Dermis microvascular lymphatic vessel endothelial cell (primary cell): ENCODE measurements at places on chromosomes 7 and 10. TPM values are rescaled to one million over a fixed set of nuclear protein-coding genes. Genes with fewer than 3 reads are reported as not detected.

The RAPGEF5 gene
- 138 and 171 TPM in 2 replicates for total RNA-seq

The PIP gene
- not detected in 2 replicates for total RNA-seq

The MOGAT3 gene
- total RNA-seq: not detected in 2 replicates

DNA sequence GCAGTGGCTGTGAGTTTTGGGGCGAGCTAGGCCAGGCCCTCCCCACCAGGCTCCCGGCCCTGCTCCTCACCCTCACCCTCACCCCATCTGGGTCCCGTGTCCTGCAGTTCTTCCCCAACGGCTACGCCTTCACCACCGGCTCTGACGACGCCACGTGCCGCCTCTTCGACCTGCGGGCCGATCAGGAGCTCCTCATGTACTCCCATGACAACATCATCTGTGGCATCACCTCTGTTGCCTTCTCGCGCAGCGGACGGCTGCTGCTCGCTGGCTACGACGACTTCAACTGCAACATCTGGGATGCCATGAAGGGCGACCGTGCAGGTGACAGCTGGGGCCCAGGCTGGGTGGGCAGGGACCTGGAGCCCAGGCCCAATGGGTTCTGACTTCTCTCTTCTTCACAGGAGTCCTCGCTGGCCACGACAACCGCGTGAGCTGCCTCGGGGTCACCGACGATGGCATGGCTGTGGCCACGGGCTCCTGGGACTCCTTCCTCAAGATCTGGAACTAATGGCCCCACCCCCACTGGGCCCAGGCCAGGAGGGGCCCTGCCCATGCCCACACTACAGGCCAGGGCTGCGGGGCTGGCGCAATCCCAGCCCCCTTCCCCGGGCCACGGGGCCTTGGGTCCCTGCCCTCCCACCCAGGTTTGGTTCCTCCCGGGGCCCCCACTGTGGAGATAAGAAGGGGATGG, 4.9 kb downstream of the GNB2 start:
- DNase-seq: no peak

- DNase-seq: no peak
Measured at GRCh38 chr7:157699357-157700013, 362.7 kb downstream of the DNAJB6 start.

DNA sequence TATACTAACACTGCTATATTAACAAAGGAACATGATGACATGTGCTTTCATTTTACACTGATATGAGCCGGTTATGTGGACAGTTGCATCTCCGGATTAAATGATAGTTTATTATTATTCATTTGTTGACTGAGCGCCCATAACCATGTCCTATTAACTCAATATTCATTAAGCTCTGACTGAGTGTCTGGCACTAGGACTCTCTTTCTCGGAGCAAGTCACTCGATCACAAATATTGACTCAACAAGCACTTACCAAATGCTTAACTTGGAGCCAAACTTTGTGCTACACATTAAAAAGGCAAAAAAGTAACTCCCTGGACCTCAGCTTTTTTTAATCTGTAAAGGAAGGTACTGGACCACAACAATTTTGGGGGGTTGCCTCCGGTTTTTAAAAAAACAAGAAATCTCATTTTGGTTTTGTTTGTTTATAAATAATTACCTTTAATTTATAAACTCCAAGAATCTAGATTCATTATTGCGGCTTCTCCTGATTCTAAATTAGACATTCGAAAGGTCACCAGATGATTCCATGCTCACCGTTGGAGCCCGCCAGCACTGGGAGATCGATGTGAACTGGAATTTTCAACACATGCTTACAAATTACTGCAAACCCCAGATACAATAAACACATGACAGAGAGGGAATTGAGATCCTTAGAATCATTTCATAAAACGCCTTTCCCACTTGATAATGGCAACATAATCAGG, 8.9 kb upstream of the LYZL1 start:
- no peak for DNase-seq

DNA sequence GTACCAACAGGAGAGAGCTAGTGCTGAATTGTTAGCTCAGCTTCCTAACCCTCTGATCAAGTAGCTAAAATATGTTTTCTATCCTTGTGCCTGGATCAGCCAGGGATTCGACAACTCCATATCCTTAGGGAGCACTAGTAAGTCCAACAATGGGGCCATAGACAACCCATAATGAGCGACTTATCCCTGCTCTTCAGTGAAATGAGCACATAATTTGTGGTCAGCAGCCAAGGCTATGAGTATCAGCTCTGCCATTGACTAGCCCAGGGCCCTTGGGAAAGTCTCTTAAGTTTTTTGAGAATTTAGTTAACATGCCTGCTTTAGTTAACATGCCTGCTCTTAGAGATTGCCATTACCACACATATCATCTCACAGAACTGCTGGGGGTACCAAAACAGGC, 39.3 kb downstream of the COL1A2 start:
- no peak for DNase-seq

DNA sequence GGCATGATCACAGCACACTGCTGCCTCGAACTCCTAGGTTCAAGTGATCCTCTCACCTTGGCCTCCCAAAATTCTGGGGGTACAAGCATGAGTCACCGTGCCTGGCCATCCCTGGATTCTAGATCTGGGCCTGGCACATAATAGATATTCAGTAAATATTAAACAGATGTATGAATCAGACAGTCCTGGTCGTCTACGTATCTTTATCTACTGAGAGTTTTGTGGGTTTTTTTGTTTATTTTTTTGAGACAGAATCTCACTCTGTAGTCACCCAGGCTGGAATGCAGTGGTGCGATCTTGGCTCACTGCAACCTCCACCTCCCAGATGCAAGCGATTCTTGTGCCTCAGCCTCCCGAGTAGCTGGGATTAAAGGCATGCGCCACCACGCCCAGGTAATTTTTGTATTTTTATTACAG, 24.3 kb upstream of the ITGB1 start:
- DNase-seq: no peak

DNA sequence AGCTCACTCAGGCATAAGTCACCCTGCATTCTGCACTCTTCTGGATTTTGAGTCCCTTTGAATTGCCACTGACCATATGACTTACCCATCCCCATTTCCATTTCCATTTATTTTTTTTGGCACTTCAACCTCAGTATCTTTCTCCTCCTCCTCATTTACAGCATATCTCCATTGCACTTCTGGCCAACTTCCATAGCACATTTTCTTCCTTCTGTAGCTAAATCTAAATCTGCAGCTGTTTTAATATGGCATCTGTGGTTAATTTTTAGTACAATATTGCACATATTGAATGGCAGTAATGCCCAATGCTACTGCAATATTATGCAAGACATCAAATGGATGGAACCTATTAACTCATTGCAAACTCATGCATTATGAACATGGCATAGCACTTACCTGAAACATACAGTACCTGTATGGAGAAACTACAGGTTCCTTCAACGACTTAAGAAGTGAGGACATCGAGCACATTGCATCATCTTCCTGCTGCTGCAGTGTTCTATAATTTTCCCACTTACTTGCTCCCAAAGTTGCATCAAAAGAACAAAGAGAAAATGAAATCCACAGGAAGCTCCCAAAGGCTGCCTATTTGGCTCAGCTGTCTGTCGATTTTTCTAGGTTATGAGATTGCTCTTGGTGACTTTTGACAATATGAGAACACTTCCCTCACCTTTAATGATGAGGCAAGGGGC, 55.7 kb downstream of the LRRTM3 start:
- DNase-seq: no peak
